Smooth muscle cell of the umbilical artery (primary cell): ENCODE measurements at places on chromosomes 11 and 22. TPM values are rescaled to one million over a fixed set of nuclear protein-coding genes. Genes with fewer than 3 reads are reported as not detected.

The LDLRAD3 gene
- total RNA-seq: 3.3 and 3.6 TPM in 2 replicates

The OR52N4 gene
- not detected in 2 replicates for total RNA-seq

The CTSD gene
- 263 and 424 TPM in 2 replicates for total RNA-seq

The DEFB131B gene
- not detected in 2 replicates for total RNA-seq

The TRPM5 gene
- total RNA-seq: not detected in 2 replicates

The ABTB2 gene
- total RNA-seq: 12.8 and 14.2 TPM in 2 replicates

The SLC22A25 gene
- not detected in 2 replicates for total RNA-seq

The PHETA2 gene
- total RNA-seq: 15.7 and 22.6 TPM in 2 replicates

The PIWIL4 gene
- 0.89 and 2.5 TPM in 2 replicates for total RNA-seq

The SPA17 gene
- 5.0 and 8.1 TPM in 2 replicates for total RNA-seq
